ENCODE measurements at places on chromosomes 7 and 10.

- DNase-seq, result no peak
Observed at GRCh38 chr10:34889004-34889869, 74.1 kb upstream of the PARD3 start.

DNA sequence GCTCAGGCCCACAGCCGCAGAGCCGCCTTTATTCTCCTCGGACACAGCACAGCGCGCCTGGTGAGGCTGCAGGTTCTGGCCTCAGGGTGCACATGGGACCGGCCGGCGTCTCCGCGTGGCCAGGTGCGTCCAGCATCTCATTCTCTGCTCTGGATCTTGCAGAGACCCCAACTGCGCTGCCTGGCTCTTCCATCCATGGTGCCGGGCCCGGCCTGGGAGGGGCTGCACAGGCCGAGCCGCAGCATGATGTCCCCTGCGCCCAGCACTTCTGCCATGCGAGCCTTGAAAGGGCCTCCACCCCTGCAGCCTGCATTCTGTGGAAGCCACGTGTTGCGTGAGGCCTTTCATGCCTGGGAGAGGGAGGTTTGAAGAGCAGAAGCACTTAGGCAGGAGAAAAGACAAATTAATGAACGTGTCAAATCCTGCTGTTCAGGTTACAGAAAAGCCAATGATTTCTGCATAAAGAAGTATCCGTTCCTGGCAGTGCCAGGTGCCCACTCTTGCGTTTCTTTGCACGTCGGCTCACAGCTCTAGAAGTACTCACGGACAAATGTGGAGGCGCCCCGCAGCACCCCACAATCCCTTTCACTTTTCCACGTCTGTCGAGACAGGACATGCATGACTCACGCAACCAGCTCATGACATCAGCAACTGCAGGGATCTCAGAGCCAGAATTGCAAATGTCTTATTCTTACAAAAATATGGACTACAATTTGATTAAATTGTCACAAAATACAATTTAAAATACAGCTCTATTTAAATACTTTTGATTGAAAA is 571.4 kb downstream of the DNAJB6 start:
- DNase-seq, result no peak

GRCh38 chr10:97157578-97158095 is 28.1 kb downstream of the SLIT1 start:
- no peak for DNase-seq

DNA sequence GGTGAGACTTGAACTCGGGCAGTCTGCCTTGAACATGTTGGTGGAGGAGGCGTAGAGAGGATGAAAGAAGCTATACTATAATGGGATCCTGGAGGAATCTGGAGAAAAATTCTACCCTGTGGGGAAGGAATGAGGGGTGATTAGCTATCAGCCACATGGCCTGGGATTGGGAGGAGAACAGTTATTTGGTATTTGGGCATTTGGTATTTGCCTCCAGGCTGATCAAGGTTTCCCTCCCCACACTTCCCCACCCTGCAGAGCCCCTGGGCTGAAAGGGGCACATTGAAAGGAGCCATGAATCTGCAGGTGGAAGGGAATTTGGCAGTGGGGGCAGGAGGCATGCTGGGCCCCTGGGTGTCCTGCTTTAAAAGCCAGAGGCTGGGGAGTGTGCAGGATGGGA is 235.3 kb downstream of the INHBA start:
- DNase-seq, result no peak

GRCh38 chr10:32489901-32490300 is 44.0 kb downstream of the CCDC7 start:
- no peak for DNase-seq

DNA sequence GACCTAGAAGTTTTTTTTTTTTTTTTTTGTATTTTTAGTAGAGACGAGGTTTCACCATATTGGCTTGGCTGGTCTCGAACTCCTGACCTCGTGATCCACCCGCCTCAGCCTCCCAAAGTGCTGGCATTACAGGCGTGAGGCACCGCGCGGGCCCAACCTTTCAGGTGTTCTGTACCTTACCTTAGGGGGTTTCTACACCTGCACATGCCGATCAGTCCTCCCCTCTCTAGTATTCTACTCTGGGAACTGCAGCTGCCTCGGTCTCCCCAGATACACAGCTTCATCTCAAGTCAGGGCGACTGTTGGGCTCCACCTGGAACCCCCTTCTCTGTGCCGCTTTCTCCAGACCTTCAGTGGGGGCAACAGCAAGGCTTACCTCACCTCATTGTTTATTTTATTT is 79.9 kb downstream of the TACC2 start:
- no peak for DNase-seq

DNA sequence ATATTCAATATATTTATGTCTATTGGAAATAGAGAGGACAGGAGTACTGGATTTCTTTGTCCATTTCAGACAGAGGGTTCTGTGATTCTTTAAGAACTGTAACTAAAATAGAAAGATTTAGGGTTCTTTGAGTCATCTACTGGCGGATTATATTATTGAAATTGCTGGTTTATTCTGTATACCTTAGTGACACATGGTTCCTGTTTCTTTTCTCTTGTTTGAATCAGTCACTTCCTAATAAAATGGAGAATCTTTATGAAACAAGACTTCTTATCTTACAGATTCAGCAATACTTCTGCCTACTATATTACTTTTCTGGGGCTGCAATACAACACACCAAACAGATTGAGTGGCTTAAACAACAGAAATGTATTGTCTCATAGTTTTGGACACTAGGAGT is 20.8 kb upstream of the ZNF800 start:
- DNase-seq, result no peak

DNA sequence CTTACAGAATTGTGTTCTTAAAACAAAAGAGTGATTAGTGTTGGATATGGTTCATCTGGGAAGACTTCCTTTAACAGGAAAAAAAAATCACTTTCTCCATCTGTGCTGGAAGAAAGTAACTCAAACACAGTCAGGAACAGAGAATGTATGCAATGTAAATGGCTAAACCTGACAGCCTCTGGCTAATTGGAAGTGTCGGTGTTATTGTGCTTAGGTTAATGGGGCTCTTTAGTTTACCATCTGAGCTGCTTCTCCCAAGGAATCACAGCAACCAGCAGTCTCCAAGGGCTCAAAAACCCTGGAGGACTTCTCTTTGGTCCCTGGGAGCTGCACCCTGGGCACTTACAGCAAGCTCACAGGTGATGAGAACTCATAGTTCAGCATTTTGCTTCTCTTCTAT is 724.5 kb downstream of the LRMDA start:
- no peak for DNase-seq
